ENCODE measurements at places on chromosomes 7 and 10.
A peak's percentile ranks its signal among the peaks of the same experiment; 100 is the strongest.

DNA sequence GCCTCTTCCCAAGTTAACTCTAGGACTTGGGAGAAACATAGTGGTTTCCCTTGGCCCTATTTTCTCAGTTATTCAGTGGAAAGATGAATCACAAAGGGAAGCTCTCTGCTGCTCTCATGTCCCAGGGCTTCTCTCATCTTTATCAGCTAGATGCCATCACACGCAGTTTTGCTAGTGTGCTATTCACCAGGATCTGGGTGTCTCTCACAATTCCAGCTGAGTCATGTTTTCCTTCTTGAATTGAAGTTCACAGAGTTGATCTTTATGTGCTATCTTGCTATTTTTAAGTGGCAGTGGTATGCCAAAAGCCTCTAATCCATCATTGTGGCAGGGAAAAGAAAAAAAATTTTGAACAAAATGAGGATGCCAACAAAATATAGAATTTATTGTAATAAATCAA is 101.3 kb downstream of the TWIST1 start:
- no peak for DNase-seq

GRCh38 chr7:101614098-101614938 is 14.8 kb downstream of the MYL10 start:
- peak; percentile 89 for DNase-seq

DNA sequence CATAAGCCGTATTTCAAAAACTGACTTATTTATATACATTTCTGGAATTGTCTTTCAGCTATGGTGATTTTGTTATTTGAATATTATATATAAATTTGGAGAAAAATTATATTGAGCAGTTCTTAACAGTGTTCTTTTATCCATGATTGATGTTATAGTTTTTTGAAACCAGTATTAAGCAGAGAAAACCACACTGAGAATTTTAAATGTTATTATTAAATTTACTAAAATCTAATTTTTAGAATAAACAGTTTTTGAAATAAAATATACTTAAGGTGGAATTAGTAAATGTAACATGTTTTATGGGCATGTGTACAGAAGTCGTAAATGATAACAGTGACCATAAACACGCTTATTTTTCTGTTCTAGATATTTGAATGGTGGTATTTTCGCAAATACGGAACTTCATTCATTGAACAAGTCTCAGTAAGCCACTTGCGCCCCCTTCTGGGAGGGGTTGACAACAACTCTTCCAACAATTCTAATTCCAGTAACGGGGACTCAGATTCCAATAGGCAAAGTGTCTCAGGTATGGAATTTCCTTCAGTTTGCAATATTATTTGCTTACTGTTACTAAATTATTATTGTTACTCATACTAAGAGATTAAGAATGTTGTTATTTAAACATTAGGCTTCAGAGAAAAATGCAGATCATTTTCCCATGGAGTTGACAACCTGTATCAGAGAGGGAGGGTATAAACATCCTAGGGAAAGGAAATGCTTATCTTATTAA is 166.1 kb downstream of the ST7 start:
- peak; percentile 23 for DNase-seq

- no peak for DNase-seq
Observed at GRCh38 chr10:116961406-116962251, 43.4 kb downstream of the SHTN1 start.

GRCh38 chr7:90759710-90760109 is 163.6 kb downstream of the CDK14 start:
- DNase-seq: no peak

GRCh38 chr10:124560377-124561105 is 98.9 kb downstream of the LHPP start:
- peak; percentile 96 for DNase-seq

DNA sequence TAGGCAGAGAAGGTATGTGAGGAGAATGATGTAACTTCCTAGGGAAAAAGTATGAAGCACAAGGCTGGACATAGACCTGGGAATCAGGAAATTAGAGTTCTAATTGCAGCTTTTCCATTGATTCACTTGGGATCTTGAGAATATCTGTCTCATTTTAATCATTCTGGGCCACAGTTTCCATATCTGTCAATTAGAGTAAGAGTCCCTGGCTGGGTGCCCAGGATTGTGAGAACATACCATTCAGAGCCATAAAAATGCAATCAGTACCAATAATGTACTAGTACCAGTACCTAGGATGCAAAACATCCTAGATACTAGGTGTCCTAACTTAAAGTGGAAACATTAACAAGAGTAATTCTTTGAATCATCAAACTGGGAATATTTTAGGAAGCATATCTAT is 29.6 kb downstream of the CAV1 start:
- peak; percentile 43 for DNase-seq

- DNase-seq: no peak
Observed at GRCh38 chr7:91567081-91568012, 303.1 kb downstream of the FZD1 start.

DNA sequence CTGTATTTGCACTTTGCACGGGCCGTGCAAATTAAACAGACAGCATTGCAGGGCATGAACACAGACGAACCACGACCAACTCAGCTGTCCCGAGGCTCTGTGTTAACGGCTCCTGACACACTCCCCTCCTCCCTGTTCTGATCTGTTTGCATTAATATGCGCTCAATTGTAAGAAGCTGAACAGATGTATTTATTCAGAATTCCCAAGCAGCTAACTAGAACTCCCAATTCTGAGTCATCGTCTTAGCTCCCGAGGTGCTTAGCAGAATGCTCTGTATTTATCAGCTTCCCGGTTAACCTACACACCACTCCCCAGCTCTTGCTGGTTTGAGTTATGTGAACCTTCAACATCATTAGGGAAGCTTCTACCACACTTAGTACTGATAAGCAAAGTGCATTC is 286.4 kb downstream of the PTPRN2 start:
- peak; percentile 67 for DNase-seq

DNA sequence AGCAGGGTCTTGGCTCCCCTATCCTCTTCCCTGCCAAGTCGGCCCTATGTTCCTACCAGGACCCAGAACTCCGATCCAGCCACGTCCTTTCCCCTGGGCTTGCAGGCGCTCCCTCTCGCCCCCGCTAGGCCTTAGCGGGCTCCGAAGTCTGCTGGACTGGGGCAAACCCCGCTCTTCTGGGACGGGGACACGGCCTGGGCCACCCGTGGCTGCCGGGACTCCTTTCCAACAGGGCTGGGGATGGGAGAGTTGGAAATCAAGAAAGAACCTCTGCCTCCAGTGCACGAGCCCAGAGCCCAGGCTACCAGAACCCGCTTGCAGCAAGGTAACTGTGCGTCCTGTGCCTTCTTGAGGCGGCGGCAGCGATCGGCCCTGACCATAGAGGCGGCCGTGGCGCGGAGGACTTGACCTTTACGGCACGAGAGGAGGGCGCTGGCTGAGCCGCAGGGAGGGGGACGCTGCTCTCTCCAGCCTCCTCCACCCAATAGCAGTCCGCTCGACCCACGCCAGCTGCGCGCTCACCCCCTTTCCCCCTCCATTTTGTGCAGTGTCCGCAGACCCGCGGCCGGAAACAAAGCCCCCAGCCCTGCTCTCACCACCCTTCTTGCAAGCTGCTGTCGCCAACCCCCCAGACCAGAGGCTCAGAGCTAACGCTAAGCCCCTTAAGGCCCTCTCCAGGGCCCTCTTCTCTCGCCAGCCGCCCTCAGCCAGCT is 7.0 kb upstream of the HOXA11 start:
- DNase-seq: no peak

DNA sequence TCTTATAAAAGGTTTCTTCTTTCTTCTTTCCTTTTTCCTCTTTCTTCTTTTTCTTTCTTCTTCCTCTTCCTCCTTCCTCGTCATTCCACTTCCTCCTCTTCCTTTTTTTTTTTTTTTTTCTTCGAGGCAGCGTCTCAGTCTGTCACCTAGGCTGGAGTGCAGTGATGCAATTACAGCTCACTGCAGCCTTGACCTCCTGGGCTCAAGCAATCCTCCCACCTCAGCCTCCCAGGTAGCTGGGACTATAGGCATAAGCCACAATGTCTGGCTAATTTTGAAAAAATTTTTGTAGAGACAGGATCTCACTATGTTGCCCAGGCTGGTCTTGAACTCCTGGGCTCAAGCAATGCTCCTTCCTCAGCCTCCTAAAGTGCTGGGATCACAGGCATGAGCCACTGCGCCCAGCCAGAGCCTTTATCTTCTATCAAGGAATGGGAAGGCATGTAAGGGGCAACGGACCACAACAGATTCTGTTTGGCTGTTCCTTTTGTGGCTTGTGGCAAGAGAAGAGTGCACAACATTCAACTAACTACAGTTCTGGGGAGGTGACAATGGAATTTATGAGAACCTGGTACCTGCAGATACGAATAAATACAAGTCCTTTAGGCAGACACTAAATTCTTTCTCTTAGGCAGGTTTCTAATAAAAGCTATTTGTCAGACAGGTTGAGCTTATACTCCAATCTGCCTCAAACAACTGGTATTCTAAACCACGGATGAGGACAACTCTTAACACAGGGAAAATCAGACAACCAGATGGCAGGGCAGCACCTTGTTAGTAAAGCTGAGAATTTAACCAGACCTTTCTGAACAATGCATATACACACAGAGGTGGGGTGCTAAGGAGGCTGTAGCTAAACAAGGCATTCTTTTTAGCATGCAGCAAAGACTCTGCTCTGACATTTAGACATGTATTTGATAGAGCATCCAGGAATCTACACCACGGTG is 100.3 kb downstream of the DOCK4 start:
- DNase-seq: no peak

- DNase-seq: peak; percentile 84
Observed at GRCh38 chr10:80599424-80599847, 61.7 kb downstream of the SH2D4B start.

DNA sequence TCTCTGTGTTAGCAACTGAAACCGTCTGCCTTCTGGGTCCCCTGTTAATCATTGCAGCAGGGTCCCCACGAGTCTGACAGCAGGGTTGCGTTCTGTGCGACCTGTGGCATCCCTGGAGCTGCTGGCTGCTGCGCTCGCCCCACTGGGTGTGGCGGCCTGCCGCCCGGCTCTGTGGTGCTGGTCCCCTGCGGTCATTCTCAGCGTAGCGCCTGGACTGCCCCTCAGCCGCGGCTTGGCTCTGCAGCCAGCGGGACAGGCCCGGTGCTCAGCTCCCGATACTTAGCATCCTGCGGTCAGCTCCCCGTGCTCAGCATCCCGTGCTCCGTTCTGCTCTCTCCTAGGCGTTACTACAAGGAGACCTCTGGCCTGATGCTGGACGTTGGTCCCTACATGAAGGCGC is 35.0 kb downstream of the LHPP start:
- no peak for DNase-seq

DNA sequence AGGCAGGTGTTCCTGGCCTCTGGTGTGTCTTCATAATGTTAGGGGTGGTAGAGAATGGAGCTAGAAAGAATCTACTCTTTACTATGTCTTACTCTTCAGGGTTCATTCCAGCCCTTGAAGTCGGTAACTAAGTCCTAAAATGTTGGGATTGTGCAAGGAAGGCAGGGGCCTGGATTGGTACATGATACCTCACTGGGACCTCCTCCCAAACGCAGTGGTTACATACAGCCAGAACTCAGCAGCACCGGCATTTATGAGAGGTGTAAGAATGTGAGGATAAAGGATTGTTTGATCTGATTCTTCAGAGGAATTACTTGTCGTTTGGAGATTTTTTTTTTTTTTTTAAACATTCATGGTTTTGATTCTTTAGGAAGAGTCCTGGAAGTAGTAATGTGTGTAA is 6.9 kb downstream of the COMTD1 start:
- no peak for DNase-seq

- no peak for DNase-seq
Observed at GRCh38 chr10:44965104-44965503, 5.5 kb downstream of the RASSF4 start.

DNA sequence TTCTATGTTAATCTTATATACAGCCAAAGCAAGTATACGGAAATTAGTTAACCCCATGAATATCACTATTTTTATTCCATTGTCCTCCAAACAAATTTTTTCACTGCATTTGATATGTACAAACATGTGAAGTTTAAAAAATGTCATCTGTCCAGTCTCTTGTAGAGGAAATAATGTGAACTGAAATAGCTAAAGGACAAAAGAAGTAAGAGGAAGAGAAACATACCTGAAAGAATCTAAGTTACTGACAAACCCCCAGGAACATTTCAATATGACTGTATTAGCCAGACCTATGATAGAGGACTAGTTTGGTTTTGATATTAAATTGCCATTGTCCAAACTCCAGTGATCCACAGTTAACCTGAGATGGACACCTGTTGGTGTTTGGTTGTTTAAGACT is 80.6 kb downstream of the NRCAM start:
- no peak for DNase-seq

GRCh38 chr7:105496521-105496920 is 25.6 kb downstream of the PUS7 start:
- DNase-seq: peak; percentile 54

- no peak for DNase-seq
Observed at GRCh38 chr7:132089356-132089755, 486.9 kb downstream of the PLXNA4 start.

DNA sequence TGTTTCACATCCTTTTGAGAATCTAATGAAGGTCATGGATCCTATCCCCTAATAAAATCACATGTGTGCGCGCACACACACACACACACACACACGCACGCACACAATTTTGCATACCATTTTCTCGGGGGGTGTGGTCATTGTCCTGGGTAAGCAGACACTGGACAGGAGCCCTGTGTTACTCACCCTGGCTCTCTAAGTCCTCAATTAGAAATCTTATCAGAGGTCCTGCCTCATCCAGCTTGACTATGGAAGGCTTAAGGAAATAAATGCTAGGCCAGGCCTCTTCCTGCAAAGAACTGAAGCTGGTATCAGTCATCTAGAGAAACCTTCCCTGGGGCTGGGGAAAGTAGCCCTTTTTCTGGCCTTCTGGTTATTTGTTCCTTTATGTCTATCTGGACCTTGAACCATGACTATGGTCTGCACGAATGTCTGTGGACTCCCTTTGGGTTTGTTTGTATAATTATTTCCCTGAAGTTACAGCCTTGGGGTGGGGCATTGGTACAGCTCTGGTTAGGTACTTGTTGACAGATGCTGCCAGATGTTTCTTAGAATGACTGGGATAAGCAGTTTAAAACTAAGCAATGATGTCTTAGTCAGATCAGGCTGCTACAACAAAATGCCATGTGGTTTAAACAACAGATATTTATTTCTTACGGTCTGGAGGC is 208.5 kb downstream of the CCDC3 start:
- DNase-seq: no peak

- DNase-seq: no peak
Observed at GRCh38 chr7:116829041-116829440, 33.3 kb upstream of the CAPZA2 start.

DNA sequence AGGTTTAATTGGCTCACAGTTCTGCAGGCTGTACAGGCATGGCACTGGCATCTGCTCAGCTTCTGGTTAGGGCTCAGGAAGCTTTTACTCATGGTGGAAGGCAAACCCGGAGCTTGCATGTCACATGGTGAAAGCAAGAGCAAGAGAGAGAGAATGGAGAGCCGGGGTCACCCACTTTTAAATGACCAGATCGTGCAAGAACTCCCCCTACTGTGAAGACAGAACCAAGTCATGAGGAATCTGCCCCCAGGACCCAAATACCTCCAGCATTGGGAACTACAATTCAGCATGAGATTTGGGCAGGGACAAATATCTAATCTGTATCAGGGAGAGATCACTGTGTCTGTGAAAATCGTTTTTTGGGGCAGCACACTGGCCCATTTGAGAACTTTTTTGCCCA is 110.0 kb upstream of the MYO3A start:
- DNase-seq: no peak
